ENCODE measurements at places on chromosomes 13 and 19.

DNA sequence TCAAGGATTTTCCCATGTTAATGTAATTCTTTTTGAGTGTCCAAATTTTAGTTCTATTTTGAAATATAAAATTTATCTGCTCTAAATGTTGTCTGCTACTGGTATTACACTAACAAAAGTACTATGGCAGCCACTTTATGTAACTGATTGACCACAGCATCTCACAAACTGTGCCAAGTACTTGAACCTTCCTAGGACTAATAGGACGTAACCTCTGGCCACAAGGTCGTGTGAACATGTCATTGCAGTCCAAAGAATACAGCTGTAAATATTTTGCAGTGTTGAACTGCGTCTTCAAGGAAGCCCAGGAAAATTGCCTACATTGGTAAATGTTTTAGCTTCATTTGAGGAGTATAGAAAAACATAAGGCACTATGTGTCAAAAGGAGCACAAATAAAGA, 1.9 kb downstream of the KCTD4 start:
- DNase-seq = no peak

DNA sequence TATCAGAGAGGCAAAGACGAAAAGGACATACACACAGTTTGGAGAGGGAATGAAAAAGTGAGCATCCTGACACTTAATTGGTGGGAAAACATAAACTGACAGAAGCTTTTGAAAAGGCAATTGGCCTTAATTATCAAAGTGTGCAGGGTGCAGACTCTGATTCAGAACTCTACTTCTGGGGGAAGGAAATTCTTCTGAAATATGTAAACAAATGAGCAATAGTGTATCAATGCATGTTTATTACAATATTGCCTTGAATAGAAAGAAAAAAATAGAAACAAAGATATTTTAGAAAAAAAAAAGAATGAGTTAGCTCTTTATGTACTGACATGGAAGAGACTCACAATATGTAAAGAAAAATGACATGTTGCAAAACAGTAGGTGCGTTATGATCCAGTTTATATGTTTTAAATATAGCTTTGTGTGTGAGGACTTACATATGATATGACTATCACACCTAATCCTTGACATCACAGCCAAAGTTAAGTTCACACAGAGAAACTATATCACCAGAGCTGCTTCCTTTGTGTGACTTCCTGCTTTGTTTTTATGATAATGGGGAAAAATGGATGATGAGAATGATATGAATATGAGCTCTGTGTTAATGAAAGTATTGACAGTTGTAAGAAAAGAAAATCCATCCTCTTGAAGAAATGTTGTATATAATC, 182.4 kb downstream of the KCTD12 start:
- DNase-seq = no peak

- DNase-seq = peak; percentile 83
These were observed 586 bp downstream of the LIG1 start for GRCh38 chr19:48169578-48169938.

GRCh38 chr19:29162694-29163093, 50.3 kb downstream of the UQCRFS1 start:
- DNase-seq = no peak

DNA sequence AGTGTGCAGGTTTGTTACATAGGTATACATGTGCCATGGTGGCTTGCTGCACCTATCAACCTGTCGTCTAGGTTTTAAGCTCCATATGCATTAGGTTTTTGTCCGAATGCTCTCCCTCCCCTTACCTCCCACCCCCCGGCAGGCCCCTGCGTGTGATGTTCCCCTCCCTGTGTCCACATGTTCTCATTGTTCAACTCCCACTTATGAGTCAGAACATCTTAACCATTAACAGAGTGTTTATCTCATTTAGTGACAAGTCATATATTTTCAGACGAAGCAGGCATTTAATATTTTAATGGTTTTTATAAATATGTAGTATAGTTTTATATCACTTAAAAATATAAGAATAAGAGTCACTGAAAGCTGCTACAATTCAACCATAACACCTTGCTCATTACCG, 780.5 kb upstream of the ARGLU1 start:
- no peak for DNase-seq

DNA sequence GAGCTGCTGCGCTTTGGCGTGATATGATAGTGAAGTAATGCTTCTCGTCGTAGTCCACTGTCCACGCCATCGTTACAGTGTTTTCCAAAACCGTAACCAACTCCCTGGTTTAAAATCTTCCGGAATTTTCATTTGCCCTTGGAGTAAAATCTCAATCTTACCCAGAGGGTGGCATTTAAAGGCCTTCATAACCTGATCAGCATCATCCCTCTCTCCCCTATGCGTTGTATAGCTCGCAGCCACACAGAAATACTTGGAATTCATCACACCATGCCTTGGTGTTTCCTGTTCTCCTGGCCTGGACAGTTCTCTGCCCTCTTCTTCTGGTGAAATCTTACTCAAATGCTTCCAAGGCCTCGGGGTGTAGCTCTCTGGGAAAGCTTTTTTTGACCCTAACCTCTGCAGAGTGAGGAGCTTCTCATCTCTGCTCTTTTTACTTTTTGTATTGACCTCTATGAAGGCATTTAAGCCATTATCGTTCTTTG, 839 bp downstream of the MPHOSPH8 start:
- no peak for DNase-seq

GRCh38 chr19:7907122-7907521, 3.4 kb downstream of the MAP2K7 start:
- no peak for DNase-seq

DNA sequence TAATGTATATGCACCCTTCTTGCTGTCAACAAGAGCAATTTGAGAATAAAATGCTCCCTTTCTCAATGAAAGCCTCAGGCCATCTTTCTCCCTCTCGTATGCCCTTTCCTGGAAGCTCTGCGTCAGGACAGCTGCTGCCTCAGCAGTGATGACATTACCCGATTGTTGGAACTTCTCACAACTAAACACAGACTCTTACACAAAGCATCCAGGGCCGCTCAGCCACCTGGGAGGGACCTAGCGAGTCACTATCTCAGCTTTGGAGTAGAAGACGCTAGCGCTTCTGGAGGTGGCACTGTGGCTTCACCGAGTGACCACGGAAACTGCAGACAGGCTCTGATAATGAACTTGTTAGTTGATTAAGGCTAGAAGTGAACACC, 153.2 kb upstream of the SOX1 start:
- DNase-seq = no peak

DNA sequence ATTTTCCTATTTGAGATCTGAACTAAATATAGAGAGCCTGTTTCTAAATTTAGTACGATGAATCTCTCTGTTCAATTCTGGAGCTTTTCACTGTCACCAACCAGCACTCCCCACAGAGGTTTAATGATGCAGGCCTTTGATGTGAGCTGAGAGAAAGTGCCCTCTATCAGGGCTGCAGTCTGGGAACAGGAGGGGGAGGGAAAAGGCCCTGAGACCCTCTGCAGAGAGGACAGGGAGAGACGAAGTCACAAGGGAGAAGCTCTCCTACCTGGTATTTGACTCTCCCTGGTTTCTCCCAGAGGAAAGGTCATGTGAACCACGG, 206.8 kb upstream of the SOX1 start:
- no peak for DNase-seq

- no peak for DNase-seq
These were observed 280.0 kb downstream of the SHISA2 start for GRCh38 chr13:25771641-25772478.

DNA sequence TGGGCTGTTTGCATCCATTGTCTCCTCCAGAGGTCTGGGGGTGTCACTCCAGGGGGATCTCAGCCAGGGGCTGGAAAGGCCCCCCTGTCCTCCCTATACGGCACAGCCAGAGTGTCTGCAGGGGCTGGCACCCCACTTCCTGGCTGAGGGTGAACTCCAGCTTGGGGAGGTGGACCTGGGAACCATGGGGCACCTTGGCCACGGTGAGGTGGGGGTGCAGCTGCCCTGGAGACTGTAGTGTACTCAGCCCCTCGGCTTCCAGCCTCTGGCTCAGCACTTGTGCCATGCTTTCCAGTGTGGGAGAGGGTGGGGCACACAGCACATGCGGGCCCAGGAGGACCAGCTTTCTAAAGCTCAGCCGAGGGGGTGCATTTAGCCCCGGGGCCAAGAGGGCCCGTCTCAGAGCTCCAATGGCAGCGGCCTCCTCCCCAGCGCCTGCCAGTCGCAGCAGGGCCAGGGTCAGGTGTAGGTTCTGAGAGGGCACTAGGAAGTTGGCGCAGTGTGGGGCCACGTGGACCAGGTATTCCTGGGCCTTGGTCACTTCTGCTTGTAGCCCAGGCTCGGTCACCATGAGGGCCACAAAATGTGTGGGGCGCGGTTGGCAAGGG, 1.4 kb downstream of the LENG9 start:
- DNase-seq = no peak

GRCh38 chr13:110617321-110618072, 2.2 kb downstream of the NAXD start:
- no peak for DNase-seq

GRCh38 chr19:21434967-21435544, 38.1 kb downstream of the ZNF493 start:
- no peak for DNase-seq

DNA sequence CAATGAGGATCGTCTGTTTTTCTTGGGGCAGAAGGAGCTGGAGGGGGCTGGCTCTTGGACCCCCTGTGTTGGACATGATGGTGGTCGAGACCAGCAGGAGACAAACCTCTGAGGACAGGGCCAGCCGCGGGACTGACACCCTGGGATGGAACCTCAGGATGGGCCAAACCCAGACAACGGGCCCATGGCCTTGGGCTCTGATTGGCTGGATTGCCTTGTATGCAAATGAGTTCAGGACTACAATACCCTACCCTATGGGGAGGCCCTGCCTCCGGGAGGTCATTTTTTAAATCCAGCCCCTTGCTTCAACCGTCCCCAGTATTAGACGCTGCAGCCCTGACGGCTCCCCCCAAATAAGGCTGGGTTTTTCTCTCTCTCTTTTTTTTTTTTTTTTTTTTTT, 22.0 kb downstream of the SLC5A5 start:
- DNase-seq = no peak

GRCh38 chr13:111122056-111122455, 6.9 kb downstream of the ARHGEF7 start:
- DNase-seq = no peak

- no peak for DNase-seq
These were observed 198.4 kb upstream of the ZNF536 start for GRCh38 chr19:30173593-30174356.

- no peak for DNase-seq
These were observed 132.2 kb downstream of the FREM2 start for GRCh38 chr13:38819053-38819452.

DNA sequence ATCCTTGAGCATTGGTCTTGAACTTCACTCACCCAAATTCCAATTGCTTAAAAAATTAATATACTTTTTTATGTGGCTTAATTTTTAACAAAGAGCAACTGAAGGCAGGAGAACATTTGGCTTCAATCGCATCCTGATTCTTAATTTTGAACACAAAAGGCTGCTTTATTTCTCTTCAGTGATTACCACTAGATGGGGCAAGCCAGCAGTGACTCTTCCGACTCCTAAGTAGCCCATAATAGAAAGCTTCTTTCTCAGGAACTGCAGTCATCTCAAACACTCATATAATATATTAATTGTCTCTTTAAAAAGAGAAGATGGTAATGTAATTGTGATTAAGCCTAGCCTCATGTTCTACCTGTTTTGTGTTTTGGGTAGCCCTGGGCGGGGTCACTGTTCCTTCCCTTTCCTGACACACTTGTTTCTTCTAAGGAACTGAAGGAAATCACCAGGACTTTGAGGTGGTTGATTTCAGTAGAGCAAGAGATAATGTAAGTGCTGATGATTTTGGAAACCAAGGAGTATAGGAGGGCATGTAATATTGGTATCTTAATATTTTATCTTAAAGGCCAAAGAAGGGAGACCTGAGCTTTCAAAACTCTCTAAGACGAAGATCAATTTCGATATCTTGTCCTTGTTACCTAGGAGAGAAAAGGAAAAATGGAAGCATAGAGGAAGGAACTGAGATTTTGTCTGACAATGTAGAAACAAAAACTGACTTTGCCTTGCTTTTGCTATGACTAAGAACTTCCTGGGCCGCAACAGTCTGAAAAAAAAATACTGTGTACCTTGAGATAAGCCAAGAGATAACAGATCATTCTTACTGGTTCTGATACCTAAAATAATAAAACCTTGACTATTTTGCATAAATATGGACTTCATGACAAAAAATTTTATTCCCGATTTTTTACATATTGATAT, 73.1 kb downstream of the TNFSF13B start:
- DNase-seq = no peak

- peak; percentile 64 for DNase-seq
These were observed 8.9 kb downstream of the OCEL1 start for GRCh38 chr19:17234911-17235299.

- no peak for DNase-seq
These were observed 30.7 kb downstream of the INSR start for GRCh38 chr19:7263521-7263920.

DNA sequence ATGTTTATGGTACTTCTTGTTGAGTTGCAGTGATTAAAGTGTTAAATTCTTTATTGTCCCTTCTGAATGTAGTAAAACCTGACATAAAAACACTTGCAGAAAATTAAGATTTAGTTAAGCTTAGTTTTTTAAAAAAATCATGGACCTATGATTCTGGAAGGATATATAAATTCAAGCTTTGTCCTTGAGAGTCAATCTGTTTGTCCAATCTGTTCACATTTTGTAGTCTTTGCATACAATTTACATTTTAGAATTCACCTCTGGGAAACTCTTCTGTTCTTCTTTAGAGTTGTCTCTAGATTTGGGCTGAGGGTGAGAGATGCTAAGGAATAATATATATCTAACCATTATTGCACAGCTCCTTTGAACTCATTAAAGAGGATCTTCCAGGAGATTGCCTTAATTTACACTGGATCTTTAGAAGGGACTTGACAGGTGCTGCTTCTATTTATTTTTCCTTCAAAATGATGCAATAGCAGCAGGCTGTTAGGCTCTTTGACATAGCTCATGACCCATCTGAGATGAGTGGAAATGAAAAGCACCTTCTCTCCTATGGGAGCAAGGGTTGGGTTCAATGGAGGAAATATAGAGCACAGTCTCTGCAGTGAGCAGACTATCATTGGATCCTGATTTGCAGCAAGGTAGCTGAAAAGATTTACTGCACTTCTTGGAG, 433.9 kb downstream of the GPC6 start:
- no peak for DNase-seq

DNA sequence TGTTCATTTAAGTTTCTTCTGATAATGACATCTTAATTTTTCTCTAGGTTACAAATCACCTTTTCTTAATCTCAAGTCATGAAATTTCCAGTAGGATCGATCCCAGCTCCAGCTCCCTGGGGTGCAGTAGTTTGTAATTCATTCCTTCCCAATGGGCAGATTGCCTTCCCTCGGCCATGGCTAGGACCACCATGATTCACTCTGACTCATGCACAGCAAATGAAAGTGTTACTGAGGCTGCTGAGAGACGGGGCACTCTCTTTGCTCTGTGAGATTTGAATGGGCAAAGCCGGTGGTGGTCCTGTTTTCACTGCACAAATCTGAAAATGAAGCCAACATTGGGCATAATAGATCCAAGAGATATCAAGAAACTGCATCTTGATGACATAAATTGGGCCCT, 202.8 kb upstream of the IRS2 start:
- no peak for DNase-seq

- no peak for DNase-seq
These were observed 82.4 kb upstream of the STARD13 start for GRCh38 chr13:33367926-33368325.

GRCh38 chr13:103517066-103517767, 451.0 kb upstream of the SLC10A2 start:
- no peak for DNase-seq

GRCh38 chr19:14363183-14364097, 17.8 kb upstream of the ADGRE5 start:
- DNase-seq = peak; percentile 68

All from activated T-cell treated with anti-CD3 and anti-CD28 coated beads for 48 hours (primary cell).